ENCODE measurements at places on chromosomes 4 and X.
A peak's percentile ranks its signal among the peaks of the same experiment; 100 is the strongest.

- no peak overlapping the region for H3K4me3 ChIP-seq
- H3K36me3 ChIP-seq: peaks cover 63% of the 10 kb centered on the region
- no peaks in the 10 kb centered on the region for H3K27me3 ChIP-seq
- no peaks in the 10 kb centered on the region for H3K4me1 ChIP-seq
- no peak overlapping the region for H3K27ac ChIP-seq
- no peak for DNase-seq
Measured at GRCh38 chr4:183675625-183676024, 16.5 kb downstream of the TRAPPC11 start.

DNA sequence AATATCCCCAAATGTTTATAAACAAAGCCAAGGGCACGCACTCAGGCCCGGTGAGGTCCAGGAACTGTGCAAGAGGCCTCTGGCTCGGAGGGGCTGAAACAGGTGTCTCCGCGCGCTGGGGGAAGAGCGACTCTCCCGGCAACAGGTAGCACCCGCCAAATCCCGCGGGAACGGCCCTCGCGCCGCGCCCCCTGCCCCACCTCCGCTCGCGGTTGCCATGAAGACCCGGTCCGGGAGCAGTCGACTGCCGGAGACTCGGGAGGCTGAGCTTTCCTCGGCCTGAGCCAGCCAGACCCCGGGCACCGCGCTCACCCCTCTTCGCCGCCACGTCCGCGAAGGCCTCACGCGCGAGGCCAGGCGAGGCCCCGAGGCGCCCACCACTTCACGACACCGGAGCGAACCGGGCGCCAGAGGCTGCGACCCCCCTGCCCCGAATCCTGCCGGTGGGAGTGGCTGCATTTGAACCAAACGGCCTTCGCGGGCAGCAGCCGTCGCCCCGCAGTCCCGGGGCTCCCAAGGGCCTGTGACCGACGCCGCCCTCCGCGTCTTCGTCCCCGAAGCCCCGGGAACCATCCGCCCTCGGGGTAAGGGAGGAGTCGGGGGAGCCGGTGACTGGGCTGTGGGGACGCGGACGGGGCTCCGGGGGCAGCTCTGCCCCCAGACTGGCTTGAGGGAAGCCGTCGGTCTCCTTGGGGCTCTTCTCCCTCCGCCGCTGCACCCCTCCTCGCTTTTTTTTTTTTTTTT is at the start of gene NSUN7:
TSS of gene NSUN7 (plus strand) at position 239 of the 744 bp plus-strand sequence. CDS start 739 bp downstream, outside the sequence.
- H3K4me1 ChIP-seq: peaks cover 10% of the 10 kb centered on the region
- no peak for DNase-seq
- peak within 1 kb of the TSS; percentile 67 for H3K4me3 ChIP-seq
- H3K36me3 ChIP-seq: no peaks in the 10 kb centered on the region
- no peaks in the 10 kb centered on the region for H3K27me3 ChIP-seq

DNA sequence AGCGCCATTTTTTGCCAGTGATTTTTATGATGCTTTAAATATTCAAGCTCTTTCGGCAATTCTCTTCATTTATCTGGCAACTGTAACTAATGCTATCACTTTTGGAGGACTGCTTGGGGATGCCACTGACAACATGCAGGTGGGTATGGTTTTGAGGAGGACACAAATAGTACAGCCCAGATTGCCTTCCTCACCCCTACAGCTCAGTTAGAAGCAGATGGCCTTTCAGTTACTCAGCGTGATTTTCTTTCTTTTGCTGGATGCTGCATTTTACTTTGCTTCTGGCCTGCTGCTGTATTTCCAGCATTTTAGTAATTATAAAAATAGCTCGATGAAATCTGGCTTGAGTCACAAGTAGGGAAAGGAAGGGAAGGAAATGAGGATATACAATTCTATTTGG is 114.7 kb downstream of the SLC4A4 start:
- no peaks in the 10 kb centered on the region for H3K4me1 ChIP-seq
- no peaks in the 10 kb centered on the region for H3K36me3 ChIP-seq
- H3K4me3 ChIP-seq: no peak overlapping the region
- H3K27ac ChIP-seq: no peak overlapping the region

DNA sequence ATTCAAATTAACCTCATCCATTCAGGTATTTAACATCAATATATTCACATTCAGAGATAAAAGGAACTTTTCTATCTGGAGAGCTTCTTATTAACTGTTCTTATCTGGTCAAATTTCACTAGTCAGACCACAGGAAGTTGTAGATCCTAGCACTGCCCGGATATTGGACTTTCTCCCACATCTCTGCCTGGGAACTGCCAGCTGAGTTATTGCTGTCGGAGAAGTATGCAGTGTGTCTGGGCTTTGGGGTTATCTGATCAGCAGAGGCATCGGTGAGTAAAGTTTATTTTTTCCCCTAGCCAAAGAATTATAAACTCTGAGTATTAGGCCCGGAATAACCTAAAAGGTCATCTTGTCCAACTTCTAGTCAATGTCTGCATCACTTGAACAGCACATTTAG is 45.1 kb downstream of the OR13H1 start:
- DNase-seq: no peak
- H3K4me3 ChIP-seq: no peak overlapping the region
- H3K27ac ChIP-seq: no peak overlapping the region
- H3K4me1 ChIP-seq: no peaks in the 10 kb centered on the region
- H3K27me3 ChIP-seq: no peaks in the 10 kb centered on the region

DNA sequence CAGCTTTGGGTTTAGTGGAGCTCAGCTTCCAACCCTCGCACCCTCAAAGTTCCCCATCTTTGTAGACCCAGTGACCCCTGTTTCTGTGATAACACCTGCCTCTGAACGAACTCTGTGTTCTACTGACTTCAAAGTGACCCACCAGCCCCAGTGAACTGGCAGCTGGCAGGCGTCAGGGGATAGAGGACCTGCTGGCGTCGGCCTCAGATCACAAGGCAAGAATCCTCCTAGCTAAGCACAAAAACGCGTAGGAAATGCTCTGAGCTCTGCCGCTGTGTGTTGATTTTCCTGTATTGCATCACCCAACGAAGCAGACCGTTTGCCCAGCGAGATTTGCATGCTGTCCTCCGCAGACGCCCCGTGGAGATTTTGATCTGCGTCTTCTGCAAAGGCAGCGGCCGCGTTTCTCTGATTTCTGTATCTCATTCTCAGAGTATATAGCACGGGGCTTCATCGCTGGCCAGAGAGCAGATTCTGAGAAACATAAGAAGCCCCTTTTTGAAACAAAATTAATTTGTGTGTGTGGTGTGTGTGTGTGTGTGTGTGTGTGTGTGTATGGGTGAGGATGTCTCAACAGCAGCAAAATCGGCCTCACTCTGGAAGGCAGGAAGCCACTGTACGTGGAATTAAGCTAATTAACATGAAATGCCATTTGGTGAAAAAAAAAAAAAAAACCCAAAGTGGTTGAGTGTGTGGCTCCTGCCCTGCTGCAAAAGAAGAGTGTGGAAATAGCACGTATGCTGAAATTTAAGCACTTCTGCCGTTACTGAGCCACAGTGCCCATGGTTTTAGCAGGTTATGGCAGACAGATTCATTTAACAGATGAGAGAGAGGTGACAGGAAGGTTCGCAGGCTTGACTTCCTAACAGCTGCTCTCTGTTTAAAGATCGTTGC is 29.2 kb upstream of the ASMTL start:
- peaks cover 11% of the 10 kb centered on the region for H3K4me1 ChIP-seq
- H3K27ac ChIP-seq: peak overlapping the region; percentile 38
- DNase-seq: peak; percentile 81
- no peaks in the 10 kb centered on the region for H3K36me3 ChIP-seq

DNA sequence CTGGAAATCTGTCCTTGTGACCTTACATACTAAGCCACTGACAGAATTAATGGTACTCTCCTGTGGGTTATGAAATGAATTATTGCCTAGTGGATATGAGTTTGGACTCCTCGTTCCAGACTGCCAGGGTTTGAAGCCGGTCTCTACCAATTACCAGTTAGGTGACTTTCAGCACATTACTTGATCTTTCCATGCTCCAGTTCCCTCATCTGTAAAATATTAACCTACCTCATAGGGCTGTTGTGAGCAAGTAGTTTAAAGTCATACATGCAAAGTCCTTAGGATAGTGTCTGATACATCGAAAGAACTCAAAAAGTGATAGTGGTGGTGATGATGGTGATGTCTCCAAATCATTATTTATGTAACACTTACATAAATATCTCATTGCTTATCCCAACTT is 373.5 kb upstream of the ARX start:
- no peaks in the 10 kb centered on the region for H3K27me3 ChIP-seq
- H3K4me3 ChIP-seq: no peak overlapping the region
- H3K36me3 ChIP-seq: no peaks in the 10 kb centered on the region

DNA sequence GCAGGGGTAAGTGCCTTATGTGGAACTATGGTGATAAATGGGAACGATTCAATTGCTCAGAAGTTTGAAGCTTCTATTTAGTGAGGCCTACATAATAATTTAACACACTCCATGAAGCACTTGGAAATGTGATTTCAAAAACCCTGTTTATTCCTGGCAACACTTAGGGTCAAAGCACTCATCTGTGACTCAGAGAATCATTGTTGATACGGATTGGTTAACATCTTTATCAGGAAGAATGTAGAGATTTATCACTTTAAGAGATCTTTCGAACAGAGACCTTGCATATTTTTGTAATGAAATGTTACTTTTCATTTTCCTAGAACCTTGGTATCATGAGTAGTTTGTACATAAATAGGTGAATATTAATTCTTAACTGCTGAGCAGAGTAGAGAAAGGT is 269.1 kb upstream of the SLIT2 start:
- H3K4me3 ChIP-seq: no peak overlapping the region
- H3K27ac ChIP-seq: no peak overlapping the region
- H3K36me3 ChIP-seq: no peaks in the 10 kb centered on the region
- no peak for DNase-seq
- no peaks in the 10 kb centered on the region for H3K4me1 ChIP-seq

DNA sequence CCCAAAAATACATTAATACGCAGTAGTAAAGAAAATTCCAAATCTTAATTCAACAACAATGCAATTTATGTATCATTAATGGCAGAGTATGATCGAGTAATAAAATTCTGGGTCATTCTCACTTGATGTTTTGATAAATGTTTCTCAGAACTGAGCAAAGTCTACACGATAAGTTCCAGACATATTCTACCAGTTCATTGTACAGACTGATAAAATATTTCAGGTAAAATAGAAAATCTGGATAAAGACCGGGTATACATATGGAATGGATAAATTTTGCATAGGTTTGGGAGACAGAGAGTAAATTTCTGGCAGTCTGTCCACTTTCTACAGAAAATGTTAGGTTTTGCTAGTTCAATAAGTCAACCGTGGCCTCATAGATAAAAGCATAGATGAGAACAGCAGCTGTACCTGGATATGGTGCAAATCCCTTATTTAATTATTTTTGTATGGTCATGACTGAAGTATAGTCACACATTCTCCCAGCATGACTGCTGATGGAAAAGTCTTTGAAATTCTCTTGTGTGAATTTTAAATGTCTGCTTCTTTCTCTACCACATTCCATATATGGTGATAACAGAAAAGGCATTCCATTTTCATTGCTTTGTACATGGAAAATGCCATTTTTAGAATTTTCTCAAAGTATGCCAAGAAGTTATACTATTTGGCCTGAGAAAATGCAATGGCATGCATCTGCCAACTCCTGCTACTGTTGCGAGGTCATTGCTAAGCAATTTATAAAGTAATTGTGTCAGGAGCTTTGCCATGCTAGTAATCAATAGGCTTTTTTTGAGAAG is 301.9 kb upstream of the ARSJ start:
- DNase-seq: no peak
- no peak overlapping the region for H3K27ac ChIP-seq
- no peaks in the 10 kb centered on the region for H3K27me3 ChIP-seq
- H3K4me1 ChIP-seq: no peaks in the 10 kb centered on the region
- no peaks in the 10 kb centered on the region for H3K36me3 ChIP-seq
- H3K4me3 ChIP-seq: no peak overlapping the region

DNA sequence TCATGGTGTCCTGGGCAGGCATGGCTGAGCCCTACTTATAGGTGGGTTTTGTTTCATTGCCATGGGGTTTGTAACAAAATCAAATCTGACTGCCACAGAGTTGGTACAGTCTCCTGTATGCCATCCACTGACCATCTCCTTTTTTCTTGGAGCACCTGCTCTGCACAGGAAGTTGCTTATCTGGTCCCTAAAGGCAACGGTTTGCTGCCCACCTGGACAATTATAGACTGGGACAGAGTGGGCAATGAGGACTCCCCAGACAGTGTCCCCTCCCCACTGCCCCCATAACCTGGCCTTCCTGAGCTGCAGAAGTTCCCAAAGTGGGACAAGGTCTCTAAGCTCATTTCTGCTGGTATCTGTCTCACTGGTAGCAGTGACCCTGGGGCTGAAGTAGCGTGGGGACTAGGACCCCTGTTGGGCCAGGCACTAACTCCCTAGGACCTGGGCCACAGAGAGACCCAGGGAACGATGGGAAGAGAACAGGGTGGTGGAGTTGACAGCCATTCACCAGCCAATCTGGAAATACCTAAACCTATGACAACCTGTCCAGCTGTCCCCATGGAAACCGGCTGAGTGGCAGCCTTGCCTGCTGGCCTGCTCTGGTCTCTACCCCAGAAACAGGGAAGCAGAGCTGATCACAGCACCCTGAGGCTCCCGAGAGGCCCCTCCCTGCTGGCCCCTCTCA is 64.7 kb downstream of the WFS1 start:
- no peaks in the 10 kb centered on the region for H3K4me1 ChIP-seq
- no peak overlapping the region for H3K27ac ChIP-seq
- no peak for DNase-seq

DNA sequence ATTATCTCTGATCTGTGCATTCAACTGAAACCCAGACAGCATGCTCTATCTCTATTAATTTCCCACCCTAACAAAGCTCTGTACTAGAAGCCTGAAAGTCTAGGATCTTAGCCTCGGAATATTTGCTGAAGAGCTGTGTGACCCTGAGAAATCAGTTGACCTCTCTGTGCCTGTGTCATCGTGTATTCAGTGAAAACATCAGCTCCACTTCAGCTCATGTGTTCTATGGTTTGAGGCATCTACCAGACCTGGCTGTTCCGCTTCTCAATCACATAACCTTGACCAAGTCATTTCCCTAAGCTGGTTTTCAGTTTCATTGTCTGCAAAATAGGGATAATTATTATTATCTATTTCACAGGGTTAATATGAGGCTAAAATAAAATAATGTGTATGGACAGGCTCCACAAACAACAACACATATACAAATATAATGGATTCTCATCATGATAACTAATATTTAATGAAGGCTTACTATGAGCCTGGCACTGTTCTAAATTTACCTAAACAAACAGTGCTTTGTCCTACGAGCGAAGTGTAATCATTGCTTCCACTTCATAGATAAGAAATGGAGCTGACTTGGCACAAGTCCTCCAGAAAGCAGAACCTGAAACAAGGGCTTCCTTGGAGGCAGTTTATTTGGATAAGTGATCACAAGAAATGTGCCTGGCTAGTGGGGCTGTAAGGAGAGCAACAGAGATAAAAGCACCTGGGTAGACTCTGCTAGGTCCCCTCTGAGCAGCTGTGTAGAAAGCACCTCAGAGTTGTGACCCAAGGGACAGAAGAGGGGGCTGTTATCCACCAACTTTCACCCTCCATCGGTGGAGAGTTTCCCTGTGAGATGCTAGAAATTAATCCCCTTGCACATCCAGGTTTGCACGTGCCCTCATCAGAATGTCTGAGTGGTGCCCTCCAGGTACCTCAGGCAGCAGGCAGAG is 356.9 kb downstream of the RAB28 start:
- H3K4me1 ChIP-seq: no peaks in the 10 kb centered on the region

- peak overlapping the region; percentile 91 for H3K4me3 ChIP-seq
- H3K27ac ChIP-seq: peak overlapping the region; percentile 89
- no peak for DNase-seq
- H3K27me3 ChIP-seq: peaks cover 1% of the 10 kb centered on the region
- H3K36me3 ChIP-seq: no peaks in the 10 kb centered on the region
Measured at GRCh38 chr4:53376900-53377299, 541 bp upstream of the FIP1L1 start.

- H3K36me3 ChIP-seq: no peaks in the 10 kb centered on the region
- peak overlapping the region; percentile 32 for H3K27ac ChIP-seq
- H3K27me3 ChIP-seq: peaks cover 2% of the 10 kb centered on the region
- H3K4me1 ChIP-seq: no peaks in the 10 kb centered on the region
- DNase-seq: peak; percentile 65
- H3K4me3 ChIP-seq: peak overlapping the region; percentile 50
Measured at GRCh38 chr4:212438-213188, 88.3 kb downstream of the ZNF718 start.

Data from suprapubic skin (tissue), 4 donors.